Cardiac muscle cell (in vitro differentiated cells and primary cell): ENCODE measurements at places on chromosomes 11 and 22. TPM values are rescaled to one million over a fixed set of nuclear protein-coding genes. Genes with fewer than 3 reads are reported as not detected.

Gene PPARA
- 22.6 and 25.1 TPM in 2 replicates for total RNA-seq

Gene OR52H1
- 0.46 and 0.83 TPM in 2 replicates for total RNA-seq

- DNase-seq: no peak
- no peak overlapping the region for H3K4me3 ChIP-seq
- H3K27ac ChIP-seq: no peak overlapping the region
- H3K27me3 ChIP-seq: no peaks in the 10 kb centered on the region
- no peaks in the 10 kb centered on the region for H3K4me1 ChIP-seq
- no peaks in the 10 kb centered on the region for H3K36me3 ChIP-seq
Measured at GRCh38 chr11:69218946-69219720, 63.4 kb downstream of the SMIM38 start.

Gene PPM1F
- 44.0 and 49.8 TPM in 2 replicates for total RNA-seq

GRCh38 chr11:128911701-128912100 is 20.5 kb downstream of the KCNJ5 start:
- H3K27ac ChIP-seq: no peak overlapping the region
- H3K4me3 ChIP-seq: no peak overlapping the region
- no peak for DNase-seq
- H3K27me3 ChIP-seq: no peaks in the 10 kb centered on the region
- peaks cover 14% of the 10 kb centered on the region for H3K4me1 ChIP-seq

GRCh38 chr11:18790883-18791206 is 753 bp downstream of the PTPN5 start:
- no peaks in the 10 kb centered on the region for H3K4me1 ChIP-seq
- peak overlapping the region; percentile 54 for H3K4me3 ChIP-seq
- peaks cover 91% of the 10 kb centered on the region for H3K27me3 ChIP-seq
- no peak overlapping the region for H3K27ac ChIP-seq

Gene MS4A14
- total RNA-seq: not detected in 2 replicates

GRCh38 chr11:19970944-19971343 is 189.3 kb downstream of the DBX1 start:
- H3K36me3 ChIP-seq: no peaks in the 10 kb centered on the region
- H3K4me1 ChIP-seq: peaks cover 21% of the 10 kb centered on the region
- no peak overlapping the region for H3K4me3 ChIP-seq

Gene IGF2
- total RNA-seq: 91.4 and 120 TPM in 2 replicates

Gene KCTD21
- 8.6 and 15.8 TPM in 2 replicates for total RNA-seq

Gene TSGA10IP
- total RNA-seq: 1.0 TPM in 1 of 2 replicates, not detected in the other

Gene PHRF1
- 36.4 and 48.0 TPM in 2 replicates for total RNA-seq

Gene OR52E8
- total RNA-seq: 0.21 and 0.71 TPM in 2 replicates

DNA sequence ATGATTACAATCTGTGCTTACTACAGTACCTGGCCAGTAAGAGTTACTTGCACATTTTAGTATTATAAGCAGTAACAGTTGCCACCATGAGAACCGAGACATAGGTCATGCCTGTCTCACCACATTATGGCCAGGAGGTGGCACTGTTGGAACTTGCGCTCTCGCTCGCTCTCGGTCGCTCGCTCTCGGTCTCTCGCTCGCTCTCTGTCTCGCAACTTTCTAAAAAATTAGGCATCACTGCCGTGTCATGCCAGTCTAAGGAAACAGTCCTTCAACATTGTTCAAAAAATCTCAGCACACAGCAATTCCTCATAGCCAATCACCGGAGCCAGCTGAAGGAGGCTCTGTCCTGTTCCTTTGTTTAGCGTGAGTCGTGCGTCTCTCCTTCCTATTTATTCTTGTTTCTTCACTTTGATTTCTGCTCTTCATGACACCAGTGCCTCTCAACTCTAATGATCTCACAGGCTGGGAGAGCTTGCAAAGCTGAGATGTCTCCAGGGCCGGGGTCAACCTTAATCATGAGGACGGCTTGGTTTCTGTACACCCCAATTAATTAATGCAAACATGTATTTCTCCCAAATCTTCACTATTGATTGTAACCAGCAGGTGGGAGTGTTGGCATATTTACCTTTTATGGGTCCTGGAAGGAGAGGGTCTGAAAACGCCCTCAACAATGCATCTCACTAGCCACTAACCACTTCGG is 6.3 kb upstream of the ADAMTS8 start:
- H3K36me3 ChIP-seq: no peaks in the 10 kb centered on the region
- H3K27ac ChIP-seq: no peak overlapping the region
- peak; percentile 85 for DNase-seq
- H3K4me1 ChIP-seq: peaks cover 5% of the 10 kb centered on the region

Gene RASD2
- 1.1 and 1.2 TPM in 2 replicates for total RNA-seq

Gene ASPHD2
- total RNA-seq: 1.8 and 3.0 TPM in 2 replicates

GRCh38 chr11:94504689-94505293 is 7.5 kb upstream of the C11orf97 start:
- no peaks in the 10 kb centered on the region for H3K27me3 ChIP-seq
- H3K36me3 ChIP-seq: no peaks in the 10 kb centered on the region
- H3K4me3 ChIP-seq: no peak overlapping the region
- peak; percentile 69 for DNase-seq
- H3K4me1 ChIP-seq: no peaks in the 10 kb centered on the region

DNA sequence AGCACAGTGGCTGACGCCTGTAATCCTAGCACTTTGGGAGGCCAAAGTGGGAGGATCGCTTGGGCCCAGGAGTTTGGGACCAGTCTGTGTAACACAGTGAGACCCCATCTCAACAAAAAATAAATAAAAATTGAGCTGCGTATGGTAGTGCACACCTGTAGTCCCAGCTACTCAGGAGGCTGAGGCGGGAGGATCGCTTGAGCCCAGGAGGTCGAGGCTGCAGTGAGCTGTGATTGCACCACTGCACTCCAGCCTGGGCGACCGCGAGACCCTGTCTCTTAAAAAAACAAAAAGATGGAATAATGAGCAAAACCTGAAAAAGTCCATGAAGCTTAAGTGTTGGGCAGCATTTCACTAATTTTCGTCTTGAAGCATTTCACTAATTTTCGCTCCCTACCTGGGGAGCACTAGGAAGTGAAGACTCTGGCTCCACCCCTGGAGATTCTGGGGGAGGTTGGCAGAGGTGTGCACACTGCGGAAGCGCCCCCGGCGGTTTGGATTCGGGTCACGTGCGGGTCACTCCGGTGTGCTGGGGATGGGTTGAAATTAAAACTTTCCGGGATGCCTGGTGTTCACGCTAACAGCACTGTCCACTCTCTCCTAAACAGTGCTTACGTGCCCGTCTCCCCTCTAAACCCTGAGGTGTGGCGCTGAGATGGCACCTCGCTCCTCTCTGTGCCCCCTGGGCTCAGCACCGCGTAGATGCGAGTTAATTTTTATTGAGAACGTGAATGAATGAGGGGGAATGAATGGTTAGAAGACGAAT is 906 bp upstream of the NAA40 start:
- DNase-seq: no peak
- H3K36me3 ChIP-seq: no peaks in the 10 kb centered on the region
- peak overlapping the region; percentile 53 for H3K4me3 ChIP-seq
- H3K27me3 ChIP-seq: no peaks in the 10 kb centered on the region

Gene E2F8
- total RNA-seq: 5.2 and 11.2 TPM in 2 replicates

DNA sequence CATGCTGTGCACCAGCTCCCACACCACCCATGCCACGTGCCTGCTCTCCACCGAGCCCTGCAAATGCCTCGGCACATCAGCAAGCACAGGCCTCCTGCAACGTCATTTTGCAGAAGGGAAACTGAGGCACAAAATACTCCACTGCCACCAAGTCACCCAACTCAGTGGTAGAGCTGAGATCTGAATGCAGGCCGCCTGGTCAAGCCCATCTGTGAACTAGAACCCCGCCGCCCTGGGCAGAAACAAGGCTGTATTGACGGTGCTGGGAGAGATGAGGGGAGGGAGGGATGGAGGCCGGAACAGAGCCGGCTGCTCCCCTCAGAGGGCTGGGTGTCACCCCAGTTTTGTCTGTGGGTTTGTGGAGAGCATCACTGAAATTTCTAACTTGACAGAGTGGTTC is 81.4 kb downstream of the CDKN1C start:
- H3K27ac ChIP-seq: no peak overlapping the region
- H3K4me3 ChIP-seq: no peak overlapping the region
- DNase-seq: no peak
- no peaks in the 10 kb centered on the region for H3K36me3 ChIP-seq

- DNase-seq: no peak
- no peaks in the 10 kb centered on the region for H3K36me3 ChIP-seq
- H3K4me1 ChIP-seq: no peaks in the 10 kb centered on the region
- H3K27me3 ChIP-seq: peaks cover 35% of the 10 kb centered on the region
- H3K4me3 ChIP-seq: no peak overlapping the region
- H3K27ac ChIP-seq: no peak overlapping the region
Measured at GRCh38 chr11:36316049-36316448, 20.0 kb downstream of the PRR5L start.

Gene CNGA4
- 0.32 and 0.83 TPM in 2 replicates for total RNA-seq

DNA sequence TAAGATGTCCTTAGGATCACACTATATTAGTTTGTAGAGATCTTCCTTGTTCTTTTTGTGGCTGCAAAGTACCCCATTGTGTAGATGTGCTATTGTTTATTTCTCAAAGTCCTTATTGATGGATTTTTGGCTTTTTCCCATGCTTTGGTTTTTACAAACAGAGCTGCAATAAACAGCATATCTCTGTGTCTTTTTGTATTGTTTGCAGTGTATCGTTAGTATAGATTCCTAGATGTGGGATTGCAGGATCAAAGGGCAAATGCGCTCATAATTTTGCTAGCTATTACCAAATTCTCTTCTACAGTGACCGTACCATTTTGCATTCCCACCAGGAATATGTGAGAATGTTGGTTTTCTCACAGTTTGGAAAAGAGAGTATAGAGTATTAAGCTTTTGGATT is 27.5 kb upstream of the FTH1 start:
- no peaks in the 10 kb centered on the region for H3K4me1 ChIP-seq
- no peak for DNase-seq
- H3K27me3 ChIP-seq: no peaks in the 10 kb centered on the region
- H3K36me3 ChIP-seq: no peaks in the 10 kb centered on the region
- no peak overlapping the region for H3K4me3 ChIP-seq

Gene PRR33
- total RNA-seq: not detected in 2 replicates

- peaks cover 5% of the 10 kb centered on the region for H3K4me1 ChIP-seq
- H3K27ac ChIP-seq: no peak overlapping the region
- no peaks in the 10 kb centered on the region for H3K36me3 ChIP-seq
Measured at GRCh38 chr22:31935961-31936635, 8.2 kb upstream of the YWHAH start.

DNA sequence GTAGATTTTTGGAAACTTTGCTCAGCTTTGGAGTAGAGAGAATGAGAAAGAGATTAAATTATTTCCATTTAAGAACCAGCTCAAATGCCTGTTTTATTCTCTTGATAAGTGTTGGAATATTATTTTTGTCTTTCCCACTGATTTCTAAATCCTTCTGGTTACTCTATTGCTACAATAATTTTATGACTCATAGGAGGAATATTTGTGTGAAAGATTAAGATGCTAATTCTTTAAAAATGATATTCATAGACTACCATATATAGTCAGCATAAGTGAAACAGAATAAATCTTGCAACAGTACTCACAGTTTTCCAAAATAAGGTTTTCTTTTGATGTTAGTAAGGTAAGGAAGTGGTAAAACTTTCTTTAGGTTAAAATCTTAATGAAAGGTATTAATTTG is 60.9 kb downstream of the YAP1 start:
- no peaks in the 10 kb centered on the region for H3K27me3 ChIP-seq
- no peak overlapping the region for H3K4me3 ChIP-seq
- peaks cover 23% of the 10 kb centered on the region for H3K4me1 ChIP-seq
- peaks cover 8% of the 10 kb centered on the region for H3K36me3 ChIP-seq

Gene GPHA2
- not detected in 2 replicates for total RNA-seq

DNA sequence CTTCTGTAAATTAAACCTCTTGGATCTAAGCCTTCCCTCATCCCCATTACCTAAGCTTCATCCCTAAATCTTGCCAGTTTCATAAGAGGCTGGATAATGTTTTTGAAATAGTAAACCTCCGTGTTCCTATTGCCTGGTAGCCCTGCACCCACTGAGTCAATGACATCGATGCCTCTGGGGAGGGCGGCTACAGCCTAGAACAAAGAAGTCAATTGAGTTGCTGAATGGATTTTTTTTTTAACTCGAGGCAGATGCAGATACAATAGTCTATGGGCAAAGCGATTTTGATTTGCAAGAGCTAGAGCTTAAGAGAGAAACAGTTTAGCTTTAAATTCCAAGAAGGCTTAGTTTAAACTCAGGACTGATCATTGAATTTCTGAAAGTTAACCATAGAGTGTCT is 121.3 kb downstream of the NECTIN1 start:
- no peaks in the 10 kb centered on the region for H3K4me1 ChIP-seq
- H3K36me3 ChIP-seq: no peaks in the 10 kb centered on the region
- H3K27ac ChIP-seq: no peak overlapping the region
- H3K4me3 ChIP-seq: no peak overlapping the region

Gene SLC22A6
- total RNA-seq: not detected in 2 replicates

Gene SCGB1D2
- total RNA-seq: not detected in 2 replicates

Gene SERPING1
- total RNA-seq: 42.8 and 51.9 TPM in 2 replicates

- peaks cover 35% of the 10 kb centered on the region for H3K36me3 ChIP-seq
Measured at GRCh38 chr22:40919446-40919845, 31.7 kb upstream of the RBX1 start.

- H3K27me3 ChIP-seq: no peaks in the 10 kb centered on the region
- no peak overlapping the region for H3K4me3 ChIP-seq
- no peak overlapping the region for H3K27ac ChIP-seq
Measured at GRCh38 chr11:22449441-22449840, 111.3 kb downstream of the SLC17A6 start.

DNA sequence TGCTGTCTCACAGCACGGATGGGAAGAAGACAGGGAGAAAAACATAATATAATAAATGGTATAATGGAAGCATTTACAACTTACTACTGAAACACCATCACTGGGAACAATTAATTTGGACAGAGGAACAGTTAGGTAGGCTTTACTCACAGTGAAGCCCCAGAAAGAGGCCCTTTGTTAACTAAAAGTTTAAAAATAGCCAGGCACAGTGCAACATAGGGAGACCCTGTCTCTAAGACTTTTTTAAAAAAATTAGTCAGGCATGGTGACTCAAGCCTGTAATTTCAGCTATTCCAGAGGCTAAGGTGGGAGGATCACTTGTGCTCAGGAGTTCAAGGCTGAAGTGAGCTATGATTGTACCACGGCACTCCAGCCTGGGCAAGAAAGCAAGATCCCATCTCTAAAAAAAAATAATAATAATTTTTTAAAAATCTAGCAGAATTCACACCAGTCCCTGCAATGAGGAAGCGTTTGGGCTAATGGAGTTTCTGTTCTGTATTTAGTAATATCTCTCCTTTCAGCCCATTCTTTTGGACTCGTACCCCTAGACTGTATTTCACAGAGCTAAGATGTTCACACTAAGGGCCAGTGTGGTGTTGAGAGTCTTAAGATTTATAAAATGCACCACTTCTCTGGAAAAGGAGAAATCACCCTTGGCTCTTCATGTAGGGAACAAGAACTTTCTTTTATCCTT is 275.5 kb downstream of the SOX6 start:
- H3K4me3 ChIP-seq: no peak overlapping the region
- no peaks in the 10 kb centered on the region for H3K27me3 ChIP-seq
- peaks cover 11% of the 10 kb centered on the region for H3K4me1 ChIP-seq
- no peak overlapping the region for H3K27ac ChIP-seq
- DNase-seq: no peak
- H3K36me3 ChIP-seq: no peaks in the 10 kb centered on the region

- H3K4me3 ChIP-seq: no peak overlapping the region
- no peaks in the 10 kb centered on the region for H3K27me3 ChIP-seq
- no peaks in the 10 kb centered on the region for H3K4me1 ChIP-seq
Measured at GRCh38 chr11:93728792-93729128, 12.5 kb downstream of the TAF1D start.
